Stomach (tissue), 19 donors: ENCODE measurements at places on chromosomes 4 and X.

GRCh38 chr4:3497523-3498389 is 34.5 kb downstream of the LRPAP1 start:
- DNase-seq = no peak
- H3K27ac ChIP-seq = no peak overlapping the region
- peaks cover 45% of the 10 kb centered on the region for H3K36me3 ChIP-seq
- no peaks in the 10 kb centered on the region for H3K4me1 ChIP-seq

- H3K4me3 ChIP-seq = no peak overlapping the region
- no peak overlapping the region for H3K27ac ChIP-seq
- no peaks in the 10 kb centered on the region for H3K36me3 ChIP-seq
- no peaks in the 10 kb centered on the region for H3K4me1 ChIP-seq
Measured at GRCh38 chrX:17247144-17247543, 127.9 kb upstream of the NHS start.

DNA sequence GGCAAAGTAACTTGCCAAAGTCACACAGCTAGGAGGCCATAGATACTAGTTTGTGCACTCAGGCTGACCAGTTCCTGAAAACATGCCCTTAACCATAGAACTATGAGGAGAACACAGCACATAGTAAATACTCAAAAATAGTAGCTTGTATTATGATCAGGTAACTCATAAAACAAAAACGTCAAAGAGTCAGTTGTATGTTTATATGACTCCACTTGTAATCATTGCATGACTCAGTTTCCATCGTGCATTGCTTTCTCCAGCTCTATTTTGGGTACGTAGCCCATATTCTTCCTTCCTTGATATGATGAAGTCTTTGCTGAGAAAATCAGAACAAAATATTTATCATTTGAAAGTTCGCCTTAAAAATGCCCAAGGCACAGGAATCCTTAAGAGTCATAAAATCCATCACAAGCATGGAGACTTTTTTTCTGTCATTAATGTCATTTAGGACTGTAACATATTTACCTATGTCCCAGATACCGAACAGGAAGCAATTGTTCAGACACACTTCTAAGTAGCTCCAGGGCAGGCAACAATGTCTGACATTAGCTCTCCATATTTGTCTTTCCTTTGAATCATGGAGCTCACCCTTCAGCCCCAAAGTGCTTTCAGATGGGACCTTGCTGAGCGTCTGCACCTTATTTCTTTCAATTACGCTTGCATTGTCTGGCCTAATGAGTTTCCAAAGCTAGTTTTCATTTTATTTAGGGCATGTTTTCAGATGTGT is 11.2 kb upstream of the MID1 start:
- no peak for DNase-seq
- no peaks in the 10 kb centered on the region for H3K36me3 ChIP-seq
- no peak overlapping the region for H3K27ac ChIP-seq
- no peaks in the 10 kb centered on the region for H3K4me1 ChIP-seq
- no peak overlapping the region for H3K4me3 ChIP-seq

- no peak overlapping the region for H3K27ac ChIP-seq
- H3K4me1 ChIP-seq = no peaks in the 10 kb centered on the region
- H3K4me3 ChIP-seq = no peak overlapping the region
- no peaks in the 10 kb centered on the region for H3K36me3 ChIP-seq
- no peaks in the 10 kb centered on the region for H3K27me3 ChIP-seq
Measured at GRCh38 chr4:36208893-36209473, 35.3 kb downstream of the ARAP2 start.

DNA sequence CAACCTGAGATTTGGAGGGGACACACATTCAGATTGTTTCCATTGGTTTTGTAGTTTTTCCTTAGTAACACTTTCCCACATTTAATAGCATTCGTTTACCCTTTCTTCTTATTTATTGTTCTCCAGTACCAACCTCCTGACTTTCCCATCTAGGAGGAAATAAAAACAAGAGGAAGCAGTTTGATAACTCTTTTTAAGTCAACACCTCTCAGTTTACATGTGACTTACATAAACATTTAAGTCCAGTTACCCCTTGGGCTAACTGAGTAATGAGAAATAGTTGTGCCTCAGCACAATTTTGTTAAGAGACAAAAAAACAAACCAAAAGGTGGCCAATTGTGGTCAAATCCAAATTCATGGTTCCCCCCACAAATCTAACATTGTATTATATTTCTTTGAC is 34.8 kb downstream of the PHOX2B start:
- DNase-seq = no peak
- no peaks in the 10 kb centered on the region for H3K27me3 ChIP-seq
- no peaks in the 10 kb centered on the region for H3K36me3 ChIP-seq
- no peak overlapping the region for H3K4me3 ChIP-seq
- H3K4me1 ChIP-seq = no peaks in the 10 kb centered on the region
- H3K27ac ChIP-seq = no peak overlapping the region

DNA sequence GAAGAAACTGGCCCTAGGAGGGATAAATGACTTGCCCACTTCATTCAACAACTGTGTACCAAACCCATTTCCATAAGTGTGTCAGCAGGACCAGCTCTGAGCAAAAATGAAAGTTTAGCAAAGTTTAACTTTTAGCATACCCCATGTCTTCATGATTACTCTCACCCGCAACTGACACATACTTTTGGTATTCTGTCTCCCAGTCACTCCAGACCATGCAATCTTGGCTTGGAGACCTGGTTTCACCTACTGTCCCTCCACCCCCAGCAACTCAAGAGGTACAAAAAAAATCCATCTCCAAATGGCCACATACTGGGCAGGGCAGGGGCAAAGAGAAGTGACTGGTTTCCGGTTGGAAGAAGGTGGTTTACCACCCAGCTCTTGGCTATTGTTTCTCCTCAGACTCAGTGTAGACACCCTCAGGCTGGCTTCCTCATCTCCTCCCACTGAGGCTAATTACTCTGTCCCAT is 79.8 kb downstream of the RLIM start:
- H3K4me1 ChIP-seq = peaks cover 14% of the 10 kb centered on the region
- no peaks in the 10 kb centered on the region for H3K27me3 ChIP-seq
- H3K27ac ChIP-seq = peak overlapping the region; percentile 85

DNA sequence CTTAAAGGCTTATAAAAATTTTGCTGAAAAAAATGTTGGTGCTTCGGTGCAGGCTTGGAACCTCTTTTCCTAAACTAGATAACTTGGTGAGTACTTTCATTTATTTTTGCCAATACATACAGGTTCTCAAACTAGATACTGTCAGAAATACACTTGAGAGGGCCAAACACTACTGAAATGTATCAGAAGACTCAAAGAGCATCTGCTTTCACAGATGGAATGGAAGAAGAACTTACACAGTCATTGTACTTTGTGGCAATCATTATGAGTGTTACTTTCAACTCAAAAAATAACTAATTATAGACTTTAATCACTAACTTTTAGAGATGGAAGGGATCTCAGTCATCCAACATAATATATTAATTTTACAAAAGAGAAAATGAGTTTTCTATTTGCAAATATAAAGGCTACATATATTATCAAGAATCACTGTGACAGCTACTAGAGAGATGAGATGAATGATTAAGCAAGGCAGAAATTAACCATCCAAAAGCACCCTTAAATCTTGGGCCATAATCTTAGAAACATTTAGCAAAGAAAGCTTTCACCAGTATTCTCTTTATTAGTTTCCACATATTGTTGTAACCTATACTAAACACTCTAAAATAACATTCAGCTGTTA is 1.0 kb downstream of the ENAM start:
- no peaks in the 10 kb centered on the region for H3K36me3 ChIP-seq
- DNase-seq = no peak
- H3K27ac ChIP-seq = no peak overlapping the region

DNA sequence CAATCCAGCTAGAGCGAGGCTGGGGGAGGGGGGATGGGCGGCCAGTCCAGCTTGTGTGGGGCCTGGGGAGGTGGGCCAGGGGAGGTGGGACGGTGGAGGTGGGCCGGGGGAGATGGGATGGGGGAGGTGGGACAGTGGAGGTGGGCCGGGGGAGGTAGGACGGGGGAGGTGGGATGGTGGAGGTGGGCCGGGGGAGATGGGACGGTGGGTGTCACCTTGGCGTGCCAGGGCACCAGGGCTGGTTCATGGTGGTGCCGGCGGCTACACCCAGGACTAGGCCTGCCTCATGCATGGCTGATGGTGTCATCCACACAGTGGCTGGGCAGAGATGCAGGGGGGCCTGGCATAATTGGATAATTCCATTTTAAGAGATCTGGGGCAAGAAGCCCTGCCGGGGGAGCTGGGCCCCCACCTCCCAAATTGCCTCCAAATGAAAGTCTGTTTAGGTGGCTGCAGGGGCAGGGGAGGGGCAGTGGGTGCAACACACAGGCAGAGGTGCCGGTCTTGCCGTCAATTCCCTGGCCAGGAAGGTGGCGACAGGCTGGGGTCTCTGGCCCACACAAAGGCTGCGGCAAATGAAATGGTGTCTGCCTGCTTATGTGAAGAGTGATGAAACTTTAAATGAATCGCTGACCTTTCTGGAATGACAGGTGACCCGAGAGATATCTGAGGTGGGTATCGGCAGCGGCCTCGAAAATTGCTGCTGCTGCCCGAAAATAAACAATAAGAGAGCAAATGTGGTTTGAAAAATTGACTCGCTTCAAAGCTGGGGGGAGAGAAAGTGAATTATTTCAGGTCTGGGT is 82.1 kb downstream of the FAM53A start:
- no peaks in the 10 kb centered on the region for H3K27me3 ChIP-seq
- no peaks in the 10 kb centered on the region for H3K36me3 ChIP-seq
- no peak overlapping the region for H3K4me3 ChIP-seq
- H3K27ac ChIP-seq = no peak overlapping the region

- H3K27ac ChIP-seq = no peak overlapping the region
- peaks cover 3% of the 10 kb centered on the region for H3K36me3 ChIP-seq
Measured at GRCh38 chr4:86762649-86763048, 86.5 kb downstream of the SLC10A6 start.

DNA sequence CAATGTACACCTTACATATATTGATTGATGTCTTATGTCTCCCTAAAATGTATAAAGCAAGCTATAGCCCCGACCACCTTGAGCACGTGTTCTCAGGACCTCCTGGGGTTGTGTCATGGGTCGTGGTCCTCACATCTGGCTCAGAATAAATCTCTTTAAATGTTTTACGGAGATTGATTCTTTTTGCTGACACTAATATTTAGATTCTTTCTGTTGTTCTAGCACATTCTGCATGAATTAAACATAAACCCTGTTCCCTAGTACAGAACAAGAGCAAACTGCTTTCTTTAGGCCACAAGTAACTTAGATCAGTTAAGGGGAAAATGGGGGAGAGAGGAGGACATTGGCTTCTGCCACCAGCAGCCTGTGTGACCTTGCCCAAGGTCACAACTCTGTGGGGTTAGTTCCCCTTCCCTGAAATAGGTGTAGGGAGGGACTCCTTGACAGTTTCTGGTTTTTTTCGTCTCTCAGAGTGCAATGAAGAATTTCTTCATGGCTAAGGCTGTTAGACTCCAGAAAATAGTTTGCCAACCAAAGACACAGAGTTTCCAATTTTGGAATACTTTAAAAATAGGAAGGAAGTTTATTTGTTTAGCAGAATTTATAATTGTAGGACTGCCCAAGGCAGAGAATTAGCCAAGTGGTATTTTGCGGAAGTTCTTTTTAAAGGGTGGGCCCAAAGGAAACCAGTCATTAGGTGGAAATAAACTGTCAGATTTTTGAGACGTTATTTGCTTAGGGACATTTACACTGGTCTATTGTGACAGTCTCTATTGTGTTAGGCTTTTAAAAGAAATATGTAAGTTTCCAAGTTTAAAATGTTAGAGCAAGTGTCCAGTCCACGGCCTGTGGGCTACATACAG is 29.4 kb downstream of the PTTG2 start:
- H3K4me3 ChIP-seq = no peak overlapping the region
- DNase-seq = no peak
- no peak overlapping the region for H3K27ac ChIP-seq
- no peaks in the 10 kb centered on the region for H3K36me3 ChIP-seq

DNA sequence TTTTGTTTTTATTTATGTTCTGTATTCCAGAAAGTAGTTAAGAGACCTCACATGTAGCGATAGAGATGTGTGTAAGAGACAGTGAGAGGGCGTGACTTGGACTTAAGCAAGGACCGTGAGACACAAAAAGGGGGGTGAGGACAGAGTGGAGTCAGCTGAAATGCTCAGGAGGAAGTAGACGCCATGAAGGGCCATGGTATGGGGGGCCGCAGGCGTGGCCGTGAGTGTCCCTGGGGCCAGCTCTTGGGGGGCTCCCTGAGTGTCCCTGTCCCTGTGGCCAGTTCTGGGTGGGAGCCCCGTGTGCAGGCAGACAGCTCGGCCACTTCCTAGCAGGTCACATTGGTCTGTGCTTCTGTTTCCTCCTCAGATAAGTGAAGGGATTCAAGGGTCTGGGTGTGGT is 23.0 kb upstream of the MSANTD1 start:
- H3K36me3 ChIP-seq = peaks cover 94% of the 10 kb centered on the region
- no peak overlapping the region for H3K4me3 ChIP-seq
- H3K4me1 ChIP-seq = peaks cover 11% of the 10 kb centered on the region
- H3K27ac ChIP-seq = peak overlapping the region; percentile 74
- DNase-seq = no peak

GRCh38 chrX:83419030-83419792 is 88.9 kb upstream of the POU3F4 start:
- H3K36me3 ChIP-seq = no peaks in the 10 kb centered on the region
- no peaks in the 10 kb centered on the region for H3K27me3 ChIP-seq
- no peak for DNase-seq
- no peak overlapping the region for H3K27ac ChIP-seq
- H3K4me3 ChIP-seq = no peak overlapping the region

- H3K27ac ChIP-seq = no peak overlapping the region
- peak; percentile 7 for DNase-seq
- H3K4me3 ChIP-seq = no peak overlapping the region
Measured at GRCh38 chr4:55498051-55498450, 48.7 kb downstream of the CLOCK start.

GRCh38 chrX:153443476-153444332 is 2.2 kb downstream of the TREX2 start:
- no peaks in the 10 kb centered on the region for H3K4me1 ChIP-seq
- peaks cover 10% of the 10 kb centered on the region for H3K36me3 ChIP-seq

GRCh38 chr4:176188654-176189053 is 6.7 kb downstream of the SPATA4 start:
- no peaks in the 10 kb centered on the region for H3K36me3 ChIP-seq
- no peak for DNase-seq
- H3K4me1 ChIP-seq = peaks cover 17% of the 10 kb centered on the region
- H3K27ac ChIP-seq = no peak overlapping the region
- H3K27me3 ChIP-seq = no peaks in the 10 kb centered on the region
- no peak overlapping the region for H3K4me3 ChIP-seq
